Stimulated activated CD8-positive, alpha-beta memory T cell treated with anti-CD3 and anti-CD28 coated beads, Interleukin-15, amount 100 ng/mL, for 1 hour (primary cell): ENCODE measurements at places on chromosomes 16 and 17.

GRCh38 chr17:22273308-22273707 lies 581.0 kb downstream of the KCNJ18 start:
- no peak for DNase-seq

- no peak for DNase-seq
These were observed 343.8 kb downstream of the TOX3 start for GRCh38 chr16:52203096-52203495.

- DNase-seq, result no peak
These were observed 12.1 kb downstream of the ZDHHC7 start for GRCh38 chr16:84999200-84999599.

GRCh38 chr17:78610951-78611511 lies 33.8 kb upstream of the DNAH17 start:
- no peak for DNase-seq

DNA sequence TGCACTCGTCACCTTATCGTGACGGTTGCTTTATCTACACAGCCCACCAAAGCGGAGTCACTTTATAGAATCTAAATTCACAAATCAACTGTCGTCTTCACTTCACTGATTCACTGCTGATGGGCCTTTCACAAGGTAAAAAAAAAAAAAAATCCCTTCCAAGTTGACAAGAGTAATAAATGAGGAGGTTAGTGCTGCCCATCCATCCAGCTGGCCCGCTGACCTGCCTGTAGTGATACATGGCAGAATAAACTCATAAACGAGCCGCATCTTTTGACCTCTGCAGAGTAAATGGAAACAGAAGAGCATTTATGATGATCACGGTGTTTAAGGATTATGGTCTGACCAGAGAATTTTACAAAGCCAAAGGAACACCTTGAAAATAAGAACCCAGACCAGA lies 227.3 kb upstream of the IRX5 start:
- no peak for DNase-seq

DNA sequence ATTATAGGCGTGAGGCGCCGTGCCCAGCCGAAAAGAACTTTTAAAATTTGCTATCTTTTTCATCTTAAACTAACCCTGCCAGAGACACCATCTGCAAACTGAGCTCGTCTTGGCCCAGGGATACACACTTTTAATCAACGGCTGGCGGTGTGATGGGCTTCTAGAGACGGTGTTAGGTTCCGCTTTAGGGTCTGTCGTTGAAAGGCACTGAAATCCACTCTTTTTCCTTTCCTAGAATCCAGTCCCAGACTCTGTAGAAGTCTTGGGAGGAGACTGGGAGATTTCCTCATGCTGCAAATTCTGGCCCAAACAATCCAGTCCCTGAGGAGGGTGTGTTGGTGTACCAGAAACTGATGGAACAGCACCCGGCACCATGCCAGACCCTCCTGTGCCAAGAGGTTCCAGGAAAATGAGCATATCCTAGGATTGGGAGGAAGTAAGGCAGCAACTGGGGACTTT lies 52.0 kb upstream of the TEX2 start:
- no peak for DNase-seq

DNA sequence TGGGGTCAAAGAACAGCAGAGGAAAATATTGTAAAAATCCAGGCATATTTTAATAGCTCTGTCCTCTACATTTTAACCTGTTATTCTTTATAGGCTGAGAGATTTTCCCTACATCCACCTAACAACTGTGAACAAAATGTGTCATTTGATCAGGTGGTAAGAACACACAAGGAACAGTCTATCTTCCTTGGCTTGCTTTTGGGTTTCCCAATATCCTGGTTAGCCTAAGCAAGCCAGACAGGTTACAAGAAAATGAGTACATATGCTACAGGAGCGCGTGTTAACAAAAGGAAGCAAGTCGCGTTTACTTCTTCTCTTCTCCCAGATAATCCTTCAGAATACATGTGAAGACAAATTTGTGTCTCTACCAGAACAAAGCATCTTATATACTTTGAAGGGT lies 31.0 kb upstream of the PITPNM3 start:
- DNase-seq, result no peak

GRCh38 chr17:16975277-16975651 lies 3.3 kb upstream of the TNFRSF13B start:
- no peak for DNase-seq

DNA sequence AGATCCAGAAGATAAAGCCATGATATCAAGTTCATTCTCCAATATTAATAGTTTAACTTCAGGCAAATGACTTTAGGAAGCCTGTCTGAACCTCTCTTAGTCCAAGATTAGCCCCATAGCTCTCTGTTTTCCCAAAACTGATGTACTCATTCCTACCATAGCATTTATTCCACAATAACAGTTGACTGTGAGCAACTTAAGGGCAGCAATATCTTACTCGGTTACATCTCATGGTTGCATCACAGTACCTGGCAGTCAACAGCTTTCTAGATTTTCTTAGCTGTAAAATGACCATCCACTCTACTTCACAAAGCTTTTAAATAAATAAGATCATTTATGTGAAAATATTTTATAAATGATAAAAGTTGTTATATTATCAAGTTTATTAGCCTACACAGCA lies 58.2 kb upstream of the STAC2 start:
- no peak for DNase-seq

DNA sequence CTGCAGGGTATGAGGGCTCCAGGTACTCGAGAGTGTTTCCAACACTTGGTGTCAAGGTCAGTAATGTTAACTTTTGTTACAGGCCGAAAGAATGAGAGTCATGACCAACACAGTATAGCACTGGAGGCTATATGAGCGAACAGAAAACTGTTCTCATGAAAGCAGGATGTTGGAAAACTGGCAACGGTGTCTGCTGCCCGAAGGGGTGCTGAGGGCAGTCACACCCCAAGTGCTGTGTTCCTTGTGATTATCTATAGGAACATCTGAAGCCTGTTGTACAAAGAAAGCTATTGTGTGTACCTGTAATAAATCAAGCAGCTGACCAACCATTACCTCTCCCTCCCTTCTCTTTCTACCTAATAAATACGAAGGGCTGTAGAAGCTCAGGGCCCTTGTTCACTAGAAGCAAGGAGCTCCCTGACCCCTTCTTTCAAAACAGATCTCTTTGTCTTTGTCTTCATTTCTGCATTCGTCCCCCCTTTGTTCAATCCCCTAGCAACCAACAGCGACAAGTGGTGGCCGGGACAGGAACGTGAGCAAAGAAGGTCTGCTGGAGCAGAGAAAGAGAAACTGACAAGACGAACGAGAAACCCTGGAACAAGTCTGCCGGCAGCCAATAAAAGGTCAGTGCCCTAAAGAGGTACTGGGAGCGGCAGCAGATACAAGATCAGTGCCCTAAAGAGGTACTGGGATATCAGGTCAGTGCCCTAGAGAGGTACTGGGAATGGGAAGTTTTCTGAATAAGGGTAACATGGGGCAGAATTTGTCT lies 7.6 kb downstream of the CD300LD start:
- no peak for DNase-seq

- no peak for DNase-seq
These were observed 24.4 kb downstream of the CNTROB start for GRCh38 chr17:7956228-7956965.

GRCh38 chr16:86970279-86970678 lies 346.9 kb downstream of the C16orf95 start:
- no peak for DNase-seq

DNA sequence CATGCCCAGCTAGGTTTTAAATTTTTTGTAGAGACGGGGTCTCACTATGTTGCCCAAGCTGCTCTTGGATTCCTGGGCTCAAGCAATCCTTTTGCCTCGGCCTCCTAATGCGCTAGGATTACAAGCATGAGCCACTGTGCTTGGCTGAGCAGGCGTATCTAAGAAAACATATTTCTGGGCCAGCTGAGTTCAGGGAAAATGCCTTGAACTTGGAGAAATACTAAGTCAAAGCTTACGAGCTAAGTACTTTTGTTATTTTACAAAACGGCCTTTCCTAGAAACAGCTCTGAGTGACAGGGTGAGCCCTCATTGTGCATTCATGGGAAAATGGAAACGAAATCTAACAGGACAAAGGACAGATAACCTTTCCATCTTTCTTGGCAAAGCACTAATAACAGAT lies 24.7 kb downstream of the DNAI2 start:
- DNase-seq, result no peak

DNA sequence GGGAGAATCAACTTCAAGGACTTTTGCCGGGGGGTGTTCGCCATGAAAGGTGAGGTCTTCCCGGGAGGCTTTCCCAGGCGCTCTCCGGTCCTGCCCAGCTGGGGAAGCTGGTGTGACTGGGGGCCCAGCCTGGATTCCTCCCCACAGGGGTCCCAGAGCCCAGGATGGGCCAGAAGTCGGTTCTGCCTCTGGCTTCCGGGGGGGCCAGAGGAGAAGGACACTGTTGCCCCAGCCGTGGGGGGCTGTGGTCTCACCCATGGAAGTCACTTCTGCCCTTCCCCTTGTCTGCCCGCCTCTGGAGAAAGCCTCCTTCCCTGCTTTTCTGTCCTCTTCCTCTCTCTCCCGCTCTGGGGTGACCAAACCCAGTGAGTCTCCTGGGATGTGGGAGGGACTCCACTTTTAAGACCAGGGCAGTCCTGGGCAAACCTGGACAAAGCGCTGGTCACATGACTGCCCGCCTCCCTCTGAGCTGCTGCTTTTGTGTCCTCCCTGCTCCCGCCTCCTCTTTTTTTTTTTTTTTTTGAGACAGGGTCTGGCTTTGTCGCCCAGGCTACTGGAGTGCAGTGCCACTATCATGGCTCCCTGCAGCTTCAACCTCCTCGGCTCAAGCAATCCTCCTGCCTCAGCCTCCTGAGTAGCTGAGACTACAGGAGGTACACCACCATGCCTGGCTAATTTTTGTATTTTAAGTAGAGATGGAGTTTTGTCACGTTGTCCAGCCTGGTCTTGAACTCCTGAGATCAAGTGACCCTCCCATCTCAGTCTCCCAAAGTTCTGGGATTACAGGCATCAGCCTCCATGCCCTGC lies 40.6 kb downstream of the RAB11FIP4 start:
- DNase-seq, result no peak
